Large intestine (tissue), 12 donors: ENCODE measurements at places on chromosomes 6 and 20. TPM values are rescaled to one million over a fixed set of nuclear protein-coding genes. Genes with fewer than 3 reads are reported as not detected.
A peak's percentile ranks its signal among the peaks of the same experiment; 100 is the strongest.

Gene SMPD2
- 13.0 TPM for polyA plus RNA-seq

DNA sequence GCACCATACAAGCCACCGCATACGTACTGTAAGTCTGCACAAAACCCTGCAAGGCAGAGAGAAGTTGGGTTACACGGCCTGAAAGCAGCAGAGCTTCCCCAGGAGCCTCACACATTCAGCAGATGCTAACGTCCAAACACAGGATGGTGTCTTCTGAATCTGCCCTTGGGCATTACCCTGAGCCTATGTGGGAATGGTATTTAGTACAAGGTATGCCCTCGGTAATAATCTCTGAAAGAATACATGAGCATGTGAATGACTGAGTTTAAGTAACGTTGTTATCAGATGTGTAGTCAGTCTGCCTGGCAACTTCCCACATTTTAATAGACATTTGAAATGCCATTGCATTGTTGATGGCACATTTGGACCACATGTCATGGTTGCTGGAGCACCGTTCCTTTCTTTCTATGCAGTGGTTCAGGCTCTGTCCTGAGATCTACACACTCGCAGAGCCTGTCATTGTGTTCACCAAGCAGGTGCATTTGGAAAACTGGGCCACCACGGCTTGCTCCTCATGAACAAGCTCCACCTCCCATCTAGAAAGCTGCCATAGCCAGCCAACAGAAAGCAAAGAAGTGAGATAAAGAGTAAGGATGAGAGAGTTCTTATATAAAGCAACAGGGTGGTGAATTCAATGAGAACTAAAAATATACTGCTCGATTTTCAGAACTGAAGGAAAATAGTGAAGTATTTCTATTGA lies 136.5 kb upstream of the GGTLC1 start:
- H3K36me3 ChIP-seq, result no peaks in the 10 kb centered on the region
- DNase-seq, result no peak

GRCh38 chr6:27891320-27891875 lies 20.8 kb downstream of the OR2B2 start:
- no peak for DNase-seq
- H3K27me3 ChIP-seq, result no peaks in the 10 kb centered on the region
- peaks cover 16% of the 10 kb centered on the region for H3K4me1 ChIP-seq
- H3K4me3 ChIP-seq, result peak overlapping the region; percentile 69

Gene IRF4
- 0.21 TPM for polyA plus RNA-seq

Gene MDFI
- polyA plus RNA-seq, result 22.1 TPM

Gene PABPC1L
- polyA plus RNA-seq, result 27.4 TPM

Gene PHACTR1
- polyA plus RNA-seq, result 5.5 TPM
